ENCODE measurements at places on chromosomes 4 and X.

GRCh38 chr4:185344743-185345538 lies 50.8 kb downstream of the LRP2BP start:
- no peak for DNase-seq

DNA sequence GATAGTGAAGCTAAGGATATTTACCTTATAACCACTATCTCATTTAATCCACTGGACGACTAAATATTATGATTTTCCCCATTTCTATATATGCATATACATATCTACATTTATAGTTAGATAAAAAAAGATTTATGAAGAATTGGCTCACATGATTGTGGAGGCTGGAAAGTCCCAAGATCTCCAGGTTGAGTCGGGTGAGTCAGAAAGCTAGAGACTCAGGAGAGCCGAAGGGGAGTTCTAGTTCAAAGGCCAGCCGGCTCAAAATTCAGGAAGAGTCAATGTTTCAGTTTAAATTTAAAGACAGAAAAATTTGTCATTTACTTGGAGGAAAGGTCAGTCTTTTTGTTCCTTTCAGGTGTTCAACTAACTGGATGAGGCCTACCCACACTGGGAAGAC lies 158.2 kb upstream of the CPEB2 start:
- DNase-seq: no peak

DNA sequence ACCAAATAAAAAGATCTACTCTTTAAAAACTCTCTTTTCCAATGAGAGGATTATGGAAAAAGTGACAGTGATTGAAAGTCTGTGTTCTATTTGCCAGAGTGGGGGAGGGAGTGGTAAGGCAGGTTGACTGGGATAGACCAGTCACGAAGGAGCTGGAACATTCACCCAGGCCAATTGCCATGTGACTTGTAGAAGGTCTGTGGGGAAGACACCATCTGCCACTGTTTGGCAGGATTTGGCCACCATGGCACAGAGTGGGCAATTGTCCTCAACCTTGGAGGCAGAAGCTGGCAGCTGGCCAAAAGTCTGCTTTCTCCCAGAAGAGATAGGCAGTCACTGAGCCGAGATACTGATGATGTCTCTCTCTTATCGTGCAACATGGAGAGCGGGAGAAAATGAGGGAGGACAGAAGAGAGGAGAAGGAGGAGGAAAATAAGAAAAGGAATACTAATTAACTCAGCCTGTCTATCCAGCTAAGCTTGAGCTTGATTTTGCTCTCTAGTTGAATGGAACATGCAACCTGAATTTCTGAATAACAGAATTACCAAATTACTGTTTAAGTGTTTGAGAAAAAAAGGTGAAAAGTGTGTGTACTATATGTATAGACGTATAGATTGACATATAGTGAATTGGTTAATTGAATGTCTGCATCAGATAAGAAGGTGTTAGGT lies 267.1 kb downstream of the ARHGAP24 start:
- no peak for DNase-seq

- no peak for DNase-seq
These were observed 147.2 kb upstream of the BCOR start for GRCh38 chrX:40244980-40245379.

- no peak for DNase-seq
These were observed 157.1 kb upstream of the PGRMC2 start for GRCh38 chr4:128444544-128445302.

DNA sequence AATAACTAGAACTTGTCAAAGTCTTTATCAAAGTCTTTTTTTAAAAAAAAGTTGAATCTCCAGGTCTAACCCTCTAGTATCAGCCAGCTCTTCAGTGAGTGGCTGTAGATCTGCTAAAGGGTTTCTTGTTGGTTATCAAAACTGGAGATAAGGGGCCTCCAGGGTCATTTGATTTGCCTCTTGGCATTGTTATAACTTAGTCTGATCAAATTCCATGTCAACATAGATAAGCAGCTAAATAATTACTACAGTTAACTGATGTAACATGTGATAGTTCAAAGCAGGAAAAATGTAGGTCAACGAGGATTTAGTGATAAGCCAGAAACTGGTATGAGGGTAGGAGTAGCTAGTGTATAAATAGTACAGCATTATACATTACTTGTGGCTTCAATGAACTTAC lies 465.1 kb downstream of the PDHA2 start:
- no peak for DNase-seq

- peak; percentile 56 for DNase-seq
These were observed 15.0 kb upstream of the ELF4 start for GRCh38 chrX:130125091-130125874.

DNA sequence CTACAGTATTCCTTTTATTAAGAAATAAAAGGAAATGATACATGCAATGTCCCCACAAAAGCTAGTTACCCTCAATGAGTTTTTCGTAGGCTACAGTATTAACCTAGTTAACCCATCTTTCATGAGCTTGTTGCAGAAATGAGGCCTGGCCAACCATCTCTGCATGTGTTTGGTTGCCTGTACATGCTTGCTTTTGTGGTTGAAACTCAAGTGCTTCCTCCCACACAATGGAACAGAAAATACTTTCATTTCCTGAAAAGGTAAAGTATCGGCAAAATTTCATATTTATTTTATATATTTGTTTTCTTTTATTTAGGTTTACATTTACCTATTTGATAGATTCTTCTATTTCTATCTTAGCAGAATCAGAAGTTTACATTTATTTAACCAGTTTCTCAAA lies 214.6 kb upstream of the FAM241A start:
- DNase-seq: no peak

GRCh38 chr4:55395529-55396307 lies at the start of gene TMEM165:
TMEM165 (plus strand) TSS chr4:55395957; CDS start chr4:55396190, 233 bp downstream.
- peak; percentile 89 for DNase-seq

DNA sequence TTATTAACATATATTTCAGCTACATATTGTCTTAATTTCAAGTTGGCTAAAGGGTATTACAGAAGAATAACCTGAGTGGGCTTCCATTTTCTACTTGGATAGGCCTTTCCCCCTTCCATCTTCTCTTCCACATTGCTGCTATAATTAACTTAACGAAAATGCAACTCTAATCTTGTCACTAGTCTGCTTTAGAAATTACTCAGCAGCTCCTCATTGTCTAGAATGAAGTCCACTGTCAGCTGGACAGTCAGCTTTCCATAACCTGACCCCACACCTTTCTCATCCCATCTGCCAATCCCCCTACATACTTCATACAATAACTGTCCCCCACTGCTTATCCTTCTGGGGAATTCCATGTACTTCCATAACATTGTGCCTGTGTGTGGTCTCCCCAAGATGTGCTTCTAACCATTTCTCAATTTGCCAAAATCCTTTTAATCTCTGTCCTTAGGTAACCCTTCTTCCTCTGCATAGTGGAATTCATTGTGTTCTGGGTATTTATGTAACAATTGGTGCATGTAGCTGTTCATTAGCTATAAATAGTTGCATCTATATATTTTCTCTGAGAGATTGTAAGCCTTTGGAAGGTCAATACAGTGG lies 4.8 kb downstream of the MND1 start:
- no peak for DNase-seq

- no peak for DNase-seq
These were observed 24.1 kb downstream of the GPM6A start for GRCh38 chr4:175787948-175788347.
